Mesothelial cell of epicardium (in vitro differentiated cells): ENCODE measurements at places on chromosomes 6 and 20. TPM values are rescaled to one million over a fixed set of nuclear protein-coding genes. Genes with fewer than 3 reads are reported as not detected.

NR2E1 gene
- not detected in 3 replicates for total RNA-seq

CLDN20 gene
- total RNA-seq = not detected in 3 replicates

ADGRF4 gene
- total RNA-seq = 1.1 to 1.3 TPM (median 1.2 TPM) in 3 replicates

BPIFA1 gene
- total RNA-seq = not detected in 3 replicates

GRCh38 chr6:1463751-1464426 lies 74.5 kb downstream of the FOXF2 start:
- H3K27ac ChIP-seq = no peak overlapping the region
- DNase-seq = no peak
- no peaks in the 10 kb centered on the region for H3K36me3 ChIP-seq
- H3K4me1 ChIP-seq = peaks cover 6% of the 10 kb centered on the region

DNA sequence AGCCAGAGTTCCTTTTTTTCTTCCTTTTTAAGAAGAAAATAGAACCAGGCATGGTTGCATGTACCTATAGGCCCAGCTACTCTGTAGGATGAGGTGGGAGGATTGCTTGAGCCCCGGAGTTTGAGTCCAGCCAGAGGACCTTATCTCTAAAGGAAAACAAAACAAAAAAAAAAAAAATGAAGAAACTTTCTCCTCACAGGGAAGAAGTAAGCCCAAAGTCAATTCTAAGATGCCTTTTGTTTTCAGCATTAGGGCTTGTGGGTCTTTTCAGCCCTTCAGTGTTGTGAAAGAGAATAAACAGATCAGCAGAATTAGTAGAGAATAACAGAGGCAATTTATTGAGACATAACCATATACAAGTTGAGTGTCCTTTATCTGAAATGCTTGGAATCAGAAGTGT lies 26.8 kb downstream of the ZNF451 start:
- H3K36me3 ChIP-seq = peaks cover 34% of the 10 kb centered on the region
- H3K27me3 ChIP-seq = no peaks in the 10 kb centered on the region
- peak overlapping the region; percentile 36 for H3K27ac ChIP-seq
- no peak overlapping the region for H3K4me3 ChIP-seq

DNA sequence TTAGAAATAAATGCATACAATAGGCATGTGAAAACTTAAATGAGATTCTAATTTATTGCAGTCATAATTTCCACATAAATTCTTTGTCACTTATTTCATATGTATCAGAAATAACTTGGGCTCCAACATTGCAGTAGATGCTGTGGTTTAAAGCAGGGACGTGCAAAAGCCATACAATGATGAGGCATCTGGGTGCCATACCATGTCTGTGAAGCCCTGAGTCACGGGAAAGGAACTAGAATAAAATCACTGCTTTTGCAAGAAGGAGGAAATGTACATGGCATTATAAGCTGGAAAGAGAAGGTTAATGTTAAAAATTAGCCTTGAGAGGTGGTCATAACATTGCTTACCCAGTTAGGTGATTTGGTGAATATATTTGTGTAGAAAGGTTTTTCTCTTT lies 180.4 kb downstream of the SASH1 start:
- H3K4me3 ChIP-seq = no peak overlapping the region
- H3K4me1 ChIP-seq = peaks cover 12% of the 10 kb centered on the region
- H3K36me3 ChIP-seq = peaks cover 29% of the 10 kb centered on the region
- DNase-seq = no peak

DNA sequence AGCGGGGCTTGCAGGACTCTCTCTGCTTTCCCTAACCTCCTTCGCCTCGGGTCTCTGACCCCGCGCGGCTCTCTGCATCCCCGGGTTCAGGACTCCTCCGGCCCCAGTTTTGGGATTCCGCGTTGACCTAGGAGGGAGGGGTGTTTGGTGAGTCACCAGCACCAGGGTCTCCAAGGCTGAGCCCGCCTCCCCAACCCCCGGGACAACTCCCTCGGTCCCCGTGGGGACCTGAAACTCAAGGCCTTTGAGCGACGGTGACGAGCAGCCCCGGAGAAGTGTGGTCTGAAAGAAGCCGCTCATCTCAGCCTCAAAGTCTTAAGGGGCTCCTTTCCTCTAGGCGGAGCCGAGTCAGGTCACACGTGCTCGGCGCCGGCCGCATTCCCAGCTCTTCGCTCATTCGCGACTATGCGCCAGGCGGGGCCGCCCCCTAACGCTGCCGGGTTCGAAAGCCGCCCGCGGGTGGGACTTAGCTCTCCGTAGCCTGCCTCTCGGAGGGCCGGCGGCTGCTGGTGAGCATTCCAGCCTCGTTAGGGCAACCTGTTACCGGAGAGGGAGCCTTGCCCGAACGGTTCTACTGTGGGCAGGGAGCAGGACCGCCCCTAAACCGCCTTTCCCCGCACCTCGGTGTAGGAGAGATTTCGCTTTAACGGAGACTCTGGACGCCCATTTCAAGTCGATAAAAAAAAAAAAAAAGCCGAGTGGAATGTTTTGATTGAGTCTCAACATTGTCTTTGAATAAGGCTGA lies 3.0 kb upstream of the PRDM13 start:
- H3K27ac ChIP-seq = no peak overlapping the region
- no peaks in the 10 kb centered on the region for H3K36me3 ChIP-seq
- peaks cover 10% of the 10 kb centered on the region for H3K4me1 ChIP-seq
- peaks cover 98% of the 10 kb centered on the region for H3K27me3 ChIP-seq
- peak; percentile 65 for DNase-seq

GRCh38 chr6:13354331-13355042 lies 26.1 kb upstream of the TBC1D7 start:
- H3K4me1 ChIP-seq = peaks cover 41% of the 10 kb centered on the region
- H3K27ac ChIP-seq = peak overlapping the region; percentile 64
- no peaks in the 10 kb centered on the region for H3K27me3 ChIP-seq
- no peaks in the 10 kb centered on the region for H3K36me3 ChIP-seq
- DNase-seq = no peak

GRCh38 chr6:96626759-96627364 lies 63.9 kb downstream of the FHL5 start:
- H3K36me3 ChIP-seq = no peaks in the 10 kb centered on the region
- H3K27ac ChIP-seq = peak overlapping the region; percentile 48
- DNase-seq = no peak
- H3K4me1 ChIP-seq = peaks cover 34% of the 10 kb centered on the region
- peaks cover 14% of the 10 kb centered on the region for H3K27me3 ChIP-seq

- no peaks in the 10 kb centered on the region for H3K27me3 ChIP-seq
- H3K4me3 ChIP-seq = no peak overlapping the region
- peaks cover 2% of the 10 kb centered on the region for H3K4me1 ChIP-seq
Observed at GRCh38 chr6:133701633-133702331, 187.1 kb upstream of the TCF21 start.

DNA sequence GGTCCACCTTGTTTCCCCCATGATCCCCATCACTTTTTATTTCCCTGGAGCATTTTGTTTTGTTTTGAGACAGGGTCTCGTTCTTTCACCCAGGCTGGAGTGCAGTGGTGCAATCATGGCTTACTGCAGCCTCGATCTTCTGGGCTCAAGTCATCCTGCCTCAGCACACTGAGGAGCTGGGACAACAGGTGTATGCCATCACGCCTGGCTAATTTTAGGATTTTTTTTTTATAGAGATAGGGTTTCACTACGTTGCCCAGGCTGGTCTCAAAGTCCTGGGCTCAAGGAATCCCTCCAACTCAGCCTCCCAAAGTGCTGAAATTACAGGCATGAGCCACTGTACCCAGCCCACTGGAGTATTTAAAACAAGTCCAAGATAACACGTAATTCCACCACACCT lies 179.9 kb downstream of the PREX1 start:
- H3K4me1 ChIP-seq = peaks cover 5% of the 10 kb centered on the region
- peaks cover 2% of the 10 kb centered on the region for H3K36me3 ChIP-seq
- no peak for DNase-seq
- no peak overlapping the region for H3K4me3 ChIP-seq
- no peaks in the 10 kb centered on the region for H3K27me3 ChIP-seq
- no peak overlapping the region for H3K27ac ChIP-seq

DNA sequence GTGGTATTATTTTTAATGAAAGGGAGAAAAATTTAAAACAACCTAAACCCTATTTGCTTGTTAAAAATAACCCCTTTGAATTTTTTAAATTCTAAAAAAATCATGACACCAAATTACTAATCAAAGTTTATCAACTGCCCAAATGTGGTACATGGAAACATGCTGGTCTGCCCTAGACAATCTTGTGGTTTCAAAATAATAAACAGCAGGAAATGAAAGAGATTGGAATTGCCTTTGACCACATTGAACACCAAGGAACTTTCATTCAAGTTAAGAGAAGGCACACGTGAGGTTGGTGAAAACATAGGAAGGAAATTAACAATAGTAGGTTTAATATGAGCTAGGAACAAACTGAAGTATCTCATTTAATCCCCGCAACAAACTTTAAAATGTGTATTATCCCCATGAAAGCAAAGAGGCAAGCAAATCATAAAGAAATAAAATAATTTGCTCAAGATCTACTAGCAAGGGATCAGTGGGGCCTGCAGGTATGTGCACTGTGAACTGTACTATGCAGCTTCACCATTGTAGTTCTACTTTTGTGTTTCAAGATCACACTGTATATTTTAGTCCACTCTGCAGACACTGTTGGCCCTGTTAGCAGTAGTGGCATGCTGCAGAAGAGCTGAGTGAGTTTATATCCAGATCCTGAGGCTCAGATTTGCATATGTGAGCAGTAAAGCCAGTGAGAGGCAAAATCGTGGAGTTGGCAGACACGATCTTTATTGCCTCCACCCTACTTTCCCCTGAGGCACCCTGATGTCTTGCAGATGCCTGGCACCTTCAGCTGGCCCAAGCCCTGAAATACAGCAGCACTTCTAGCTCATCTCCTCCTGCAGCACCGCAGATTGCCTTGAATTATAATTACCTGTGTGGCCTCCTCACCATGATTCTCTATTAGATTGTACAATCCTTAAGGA lies 157.8 kb upstream of the TENT5A start:
- H3K36me3 ChIP-seq = no peaks in the 10 kb centered on the region
- H3K27me3 ChIP-seq = no peaks in the 10 kb centered on the region
- H3K27ac ChIP-seq = no peak overlapping the region
- no peaks in the 10 kb centered on the region for H3K4me1 ChIP-seq

DNA sequence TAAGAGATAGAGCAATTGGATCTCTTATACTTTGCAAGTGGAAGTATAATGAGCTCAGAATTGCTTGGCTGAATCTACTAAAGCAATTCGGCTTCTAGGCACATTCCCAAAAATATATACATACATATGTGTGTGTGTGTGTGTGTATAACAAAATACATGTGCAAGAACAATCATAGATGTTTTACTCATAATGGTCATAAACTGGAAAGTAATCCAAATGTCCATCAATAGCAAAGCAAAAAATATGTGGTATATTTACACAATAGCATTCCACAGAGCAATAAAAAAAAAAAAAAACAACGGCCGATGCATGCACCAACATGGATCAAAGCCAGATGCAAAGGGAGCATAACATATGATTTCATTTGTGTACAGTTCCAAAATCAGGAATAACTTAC lies 707.9 kb downstream of the RFPL4B start:
- no peaks in the 10 kb centered on the region for H3K27me3 ChIP-seq
- no peak overlapping the region for H3K27ac ChIP-seq
- DNase-seq = no peak
- H3K4me1 ChIP-seq = peaks cover 11% of the 10 kb centered on the region

- H3K27me3 ChIP-seq = peaks cover 14% of the 10 kb centered on the region
- DNase-seq = no peak
- H3K4me3 ChIP-seq = no peak overlapping the region
- H3K4me1 ChIP-seq = peaks cover 21% of the 10 kb centered on the region
- H3K27ac ChIP-seq = no peak overlapping the region
Observed at GRCh38 chr6:124052120-124052519, 248.5 kb downstream of the NKAIN2 start.

GRCh38 chr20:42754706-42755105 lies 435.0 kb downstream of the PTPRT start:
- no peaks in the 10 kb centered on the region for H3K4me1 ChIP-seq
- H3K27me3 ChIP-seq = no peaks in the 10 kb centered on the region
- no peak overlapping the region for H3K4me3 ChIP-seq
- no peaks in the 10 kb centered on the region for H3K36me3 ChIP-seq
- DNase-seq = no peak

- H3K36me3 ChIP-seq = peaks cover 45% of the 10 kb centered on the region
- no peak for DNase-seq
- no peak overlapping the region for H3K27ac ChIP-seq
Observed at GRCh38 chr6:167007985-167008384, 8.8 kb downstream of the CEP43 start.

DNA sequence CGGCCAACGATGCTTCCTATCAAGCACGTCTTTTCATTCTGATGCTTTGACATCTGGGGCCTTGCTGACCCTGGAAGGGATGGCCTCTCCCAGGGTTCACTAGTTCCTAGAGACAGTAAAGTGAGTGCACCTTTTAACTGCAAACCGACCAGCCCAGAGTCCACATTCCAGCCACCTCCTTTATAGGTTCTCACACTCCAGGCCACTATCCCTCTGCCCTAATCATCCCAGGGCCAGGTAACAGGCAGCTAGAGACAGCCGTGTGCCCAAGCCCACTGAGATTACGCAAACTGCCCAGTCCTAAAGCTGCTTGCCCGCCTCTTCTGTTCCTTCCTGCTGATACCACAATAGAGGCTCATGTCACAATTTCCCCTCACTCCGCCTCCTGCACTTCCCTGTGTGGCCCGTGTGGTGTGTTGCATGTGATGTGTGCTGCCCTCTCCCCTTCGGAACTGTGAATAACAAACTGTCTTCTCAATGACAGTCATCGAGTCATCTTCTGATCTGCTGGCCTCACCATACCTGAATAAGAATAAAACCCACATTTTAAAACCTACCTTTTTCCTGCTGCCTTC lies 123.7 kb upstream of the EXOC2 start:
- no peak overlapping the region for H3K27ac ChIP-seq
- H3K4me1 ChIP-seq = peaks cover 7% of the 10 kb centered on the region
- DNase-seq = no peak
- H3K27me3 ChIP-seq = peaks cover 16% of the 10 kb centered on the region

DNA sequence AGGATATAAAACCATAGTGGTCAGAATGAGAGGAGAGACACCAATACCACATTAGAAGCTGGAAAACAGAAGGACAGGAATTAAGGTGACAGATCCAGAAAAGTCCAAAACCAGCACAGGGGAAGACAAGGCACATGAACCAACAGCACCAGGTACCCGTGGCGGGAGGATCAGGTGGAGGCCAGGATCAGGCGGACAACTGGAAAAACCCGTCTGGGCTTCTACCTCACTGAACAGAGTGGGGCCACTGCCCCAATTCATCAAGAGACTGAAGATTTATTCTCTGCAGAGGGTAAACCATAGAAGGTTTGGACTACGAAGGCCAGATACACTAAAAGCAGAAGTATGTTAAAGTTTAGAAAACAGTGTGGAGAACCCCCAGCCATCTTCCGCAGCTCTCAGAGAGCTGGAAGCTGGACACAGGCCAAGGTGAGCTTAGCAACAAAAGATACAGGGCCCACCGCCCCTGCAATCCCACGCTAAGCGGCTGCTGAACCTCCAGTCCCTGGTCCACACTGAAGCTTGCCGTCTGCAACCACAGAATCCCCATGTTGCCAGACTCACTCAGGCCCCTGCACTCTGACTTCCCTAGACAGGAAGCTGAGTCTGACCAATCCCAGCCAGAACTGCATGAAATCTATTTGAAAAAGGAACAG lies 29.9 kb downstream of the ABHD12 start:
- peaks cover 8% of the 10 kb centered on the region for H3K36me3 ChIP-seq
- peak overlapping the region; percentile 97 for H3K27ac ChIP-seq
- peak overlapping the region; percentile 33 for H3K4me3 ChIP-seq
- DNase-seq = peak; percentile 68
- peaks cover 17% of the 10 kb centered on the region for H3K4me1 ChIP-seq
